Stimulated activated CD8-positive, alpha-beta memory T cell treated with anti-CD3 and anti-CD28 coated beads, Interleukin-4, amount 100 ng/mL, for 4 hours (primary cell): ENCODE measurements at places on chromosomes 16 and 17.

- no peak for DNase-seq
Observed at GRCh38 chr17:52546990-52547389, 388.5 kb upstream of the CA10 start.

DNA sequence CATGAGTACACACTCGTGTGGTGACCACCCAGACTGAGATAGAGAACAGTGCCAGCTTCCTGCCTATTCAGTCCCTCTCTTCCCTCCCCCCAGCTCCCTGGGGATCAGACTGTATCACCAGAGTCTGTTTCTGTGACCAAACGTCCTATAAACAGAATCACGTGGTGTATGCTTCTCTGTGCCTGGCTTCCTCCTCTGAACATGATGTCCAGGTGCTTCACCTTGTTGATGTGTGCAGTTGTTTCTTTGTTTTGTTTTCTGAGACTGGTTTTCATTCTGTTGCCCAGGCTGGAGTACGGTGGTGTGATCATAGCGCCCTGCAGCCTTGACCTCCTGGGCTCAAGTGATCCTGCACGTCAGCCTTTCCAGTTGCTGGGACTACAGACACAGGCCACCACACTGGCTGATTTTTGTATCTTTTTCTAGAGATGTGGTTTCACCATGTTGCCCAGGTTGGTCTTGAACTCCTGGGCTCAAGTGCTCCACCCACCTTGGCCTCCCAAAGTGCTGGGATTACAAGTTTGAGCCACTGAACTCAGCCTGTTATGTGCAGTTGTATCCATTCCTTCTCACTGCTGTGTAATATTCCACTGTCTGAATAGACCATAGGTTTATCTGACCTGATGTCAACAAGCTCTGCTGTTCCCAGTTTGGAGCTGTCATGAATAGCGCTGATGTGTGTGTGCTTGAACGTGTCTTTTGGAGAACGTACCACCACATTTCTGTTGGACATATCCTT lies 28.9 kb upstream of the PRM1 start:
- DNase-seq = no peak

DNA sequence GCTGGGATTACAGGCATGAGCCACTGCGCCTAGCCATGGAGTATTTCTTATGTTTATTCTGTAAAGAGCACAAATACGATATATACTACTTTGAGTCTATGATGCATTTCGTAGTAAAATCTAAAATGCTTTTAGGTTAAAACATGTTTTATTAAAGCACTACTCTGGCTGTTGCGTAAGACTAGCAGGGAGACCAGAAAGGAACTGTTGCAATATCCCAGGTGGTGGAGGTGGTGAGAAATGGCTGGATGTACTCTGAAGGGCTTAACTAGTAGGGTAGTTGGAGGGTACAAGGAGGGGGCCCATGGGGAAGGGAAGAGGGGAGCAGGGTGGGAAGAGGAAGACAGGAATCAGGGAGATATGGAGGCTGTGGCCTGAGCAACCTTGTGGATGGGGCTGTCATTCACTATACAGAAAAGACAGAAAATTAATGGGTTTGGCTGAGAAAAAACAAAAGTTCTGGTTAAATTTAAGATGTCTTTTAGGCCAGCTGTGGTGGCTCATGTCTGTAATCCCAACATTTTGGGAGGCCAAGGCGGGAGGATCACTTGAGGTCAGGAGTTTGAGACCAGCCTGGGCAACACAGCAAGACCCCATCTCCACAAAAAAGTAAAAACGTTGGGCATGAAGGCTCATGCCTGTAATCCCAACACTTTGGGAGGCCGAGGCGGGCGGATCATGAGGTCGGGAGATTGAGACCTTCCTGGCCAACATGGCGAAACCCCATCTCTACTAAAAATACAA lies 35.8 kb downstream of the ST3GAL2 start:
- DNase-seq = no peak

DNA sequence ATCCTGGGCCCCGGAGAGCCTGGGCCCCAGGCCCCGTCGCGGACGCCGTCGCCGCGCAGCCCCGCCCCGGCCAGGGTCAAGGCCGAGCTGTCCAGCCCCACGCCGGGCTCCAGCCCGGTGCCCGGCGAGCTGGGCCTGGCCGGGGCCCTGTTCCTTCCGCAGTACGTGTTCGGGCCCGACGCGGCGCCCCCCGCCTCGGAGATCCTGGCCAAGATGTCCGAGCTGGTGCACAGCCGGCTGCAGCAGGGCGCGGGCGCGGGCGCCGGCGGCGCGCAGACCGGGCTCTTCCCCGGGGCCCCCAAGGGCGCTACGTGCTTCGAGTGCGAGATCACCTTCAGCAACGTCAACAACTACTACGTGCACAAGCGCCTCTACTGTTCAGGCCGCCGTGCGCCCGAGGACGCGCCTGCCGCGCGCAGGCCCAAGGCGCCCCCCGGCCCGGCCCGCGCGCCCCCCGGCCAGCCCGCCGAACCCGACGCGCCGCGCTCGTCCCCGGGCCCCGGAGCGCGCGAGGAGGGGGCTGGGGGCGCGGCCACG lies 36.8 kb upstream of the ZC3H18 start:
- DNase-seq = no peak

GRCh38 chr17:19417611-19418010 lies 6.6 kb downstream of the RNF112 start:
- DNase-seq = no peak

DNA sequence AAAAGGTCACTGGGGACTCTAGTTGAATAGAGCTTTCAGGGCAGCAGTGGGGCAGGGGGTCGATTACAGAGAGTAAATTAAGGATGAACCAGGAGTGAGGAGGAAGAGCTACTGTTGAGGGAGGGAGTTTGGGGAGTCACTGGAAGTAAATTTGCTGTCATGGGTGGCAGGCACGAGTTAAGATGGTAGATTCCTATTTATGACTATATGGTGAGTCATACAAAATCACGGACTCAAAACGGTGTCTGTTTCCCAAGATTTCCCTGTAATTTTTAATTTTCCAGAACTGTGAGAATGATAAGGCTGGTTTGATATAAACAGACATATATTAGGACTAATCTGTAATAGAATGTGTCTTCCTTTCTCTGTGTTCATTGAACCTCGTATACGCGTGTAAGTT lies 287.6 kb upstream of the GOT2 start:
- DNase-seq = no peak

DNA sequence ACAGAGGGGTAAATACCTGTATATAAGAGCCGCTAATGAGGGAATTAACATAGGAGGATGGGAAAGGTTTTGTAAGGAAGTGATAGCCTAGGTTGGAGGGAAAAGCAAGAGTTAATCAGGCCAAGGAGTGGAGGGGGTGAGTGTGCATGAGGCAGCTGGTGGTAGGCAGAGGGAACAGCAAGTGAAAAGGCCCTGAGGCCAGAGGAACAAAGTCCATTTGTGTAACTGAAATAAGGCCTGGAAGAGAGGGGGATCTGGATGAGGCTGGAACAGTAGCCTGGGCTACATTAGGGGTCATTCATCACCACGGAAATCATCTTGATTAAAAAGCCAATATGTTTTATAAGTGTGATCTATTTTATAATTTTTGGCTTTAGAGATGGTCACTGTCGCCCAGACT lies 45.7 kb downstream of the FZD2 start:
- no peak for DNase-seq

- no peak for DNase-seq
Observed at GRCh38 chr16:2952679-2953078, 11.4 kb upstream of the KREMEN2 start.

DNA sequence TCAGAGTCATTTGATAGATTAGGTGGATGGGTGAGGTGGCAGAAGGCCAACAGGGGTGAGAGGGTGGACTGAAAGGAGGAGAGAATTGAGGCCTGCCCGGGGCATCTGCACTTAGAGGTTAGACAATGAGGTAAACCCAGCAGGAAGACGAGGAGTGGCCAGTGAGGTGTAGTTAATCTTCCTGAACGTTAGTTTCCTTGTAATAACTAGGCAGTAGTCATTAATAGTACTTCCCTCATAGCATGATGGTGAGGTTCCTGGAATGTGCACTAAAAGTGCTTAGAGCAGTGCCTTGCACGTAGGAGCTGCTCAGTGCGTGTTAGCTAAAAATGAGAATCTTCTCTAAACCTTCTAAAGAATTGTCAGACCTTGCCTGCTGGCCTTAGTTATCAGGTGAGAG lies 13.5 kb upstream of the KSR1 start:
- DNase-seq = no peak

- no peak for DNase-seq
Observed at GRCh38 chr17:16969931-16970906, 1.7 kb downstream of the TNFRSF13B start.

DNA sequence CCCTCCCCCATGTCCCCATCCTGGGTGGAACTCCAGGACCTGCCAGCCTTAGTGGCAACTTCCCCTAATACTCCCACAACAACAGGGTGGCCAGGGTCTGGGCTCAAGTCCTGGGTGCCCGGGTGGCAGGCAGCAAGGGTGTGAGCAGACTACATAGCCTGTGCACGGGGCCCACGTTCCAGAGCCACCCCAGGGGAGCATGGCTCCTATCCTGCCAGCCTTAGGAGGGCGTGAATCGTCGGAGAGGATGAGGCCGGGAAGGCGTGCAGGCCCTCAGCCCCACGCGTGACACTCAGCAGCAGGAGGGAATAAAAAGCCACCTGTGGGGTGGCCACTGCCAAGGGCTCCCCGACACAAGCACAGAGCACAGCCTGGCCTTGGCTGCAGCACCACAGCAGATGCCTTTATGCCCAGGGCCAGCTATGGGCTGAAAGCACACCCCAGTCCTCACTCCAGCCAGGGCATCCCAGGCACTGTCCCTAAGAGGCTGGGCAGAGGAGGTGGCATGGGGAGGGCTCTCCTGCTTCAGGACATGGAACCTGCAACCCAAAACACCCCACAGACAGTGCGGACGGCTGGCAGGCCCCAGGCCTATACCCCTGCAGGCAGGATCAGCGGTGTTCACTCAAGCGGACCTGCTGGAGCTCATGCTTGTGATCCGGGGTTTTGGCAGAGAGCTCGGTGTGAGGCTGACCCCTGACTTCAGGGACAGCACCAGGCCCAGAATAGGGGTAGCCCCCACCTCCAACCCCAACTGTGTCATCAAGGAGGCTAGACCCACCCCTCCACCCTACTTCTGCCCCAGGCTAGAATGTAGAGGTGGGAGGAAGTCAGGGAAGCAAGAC lies 2.7 kb downstream of the BCAR1 start:
- no peak for DNase-seq
